ENCODE measurements at places on chromosomes 3 and 15. TPM values are rescaled to one million over a fixed set of nuclear protein-coding genes. Genes with fewer than 3 reads are reported as not detected.

Gene CLRN1
- total RNA-seq, result not detected

Gene ZBTB47
- total RNA-seq, result 17.9 TPM

Gene IQCF5
- not detected for total RNA-seq

Gene RTP4
- total RNA-seq, result not detected

Gene PIGB
- 6.7 TPM for total RNA-seq

Gene CTXN2
- total RNA-seq, result not detected

Gene TTLL13
- total RNA-seq, result not detected

Gene USF3
- total RNA-seq, result 34.6 TPM

DNA sequence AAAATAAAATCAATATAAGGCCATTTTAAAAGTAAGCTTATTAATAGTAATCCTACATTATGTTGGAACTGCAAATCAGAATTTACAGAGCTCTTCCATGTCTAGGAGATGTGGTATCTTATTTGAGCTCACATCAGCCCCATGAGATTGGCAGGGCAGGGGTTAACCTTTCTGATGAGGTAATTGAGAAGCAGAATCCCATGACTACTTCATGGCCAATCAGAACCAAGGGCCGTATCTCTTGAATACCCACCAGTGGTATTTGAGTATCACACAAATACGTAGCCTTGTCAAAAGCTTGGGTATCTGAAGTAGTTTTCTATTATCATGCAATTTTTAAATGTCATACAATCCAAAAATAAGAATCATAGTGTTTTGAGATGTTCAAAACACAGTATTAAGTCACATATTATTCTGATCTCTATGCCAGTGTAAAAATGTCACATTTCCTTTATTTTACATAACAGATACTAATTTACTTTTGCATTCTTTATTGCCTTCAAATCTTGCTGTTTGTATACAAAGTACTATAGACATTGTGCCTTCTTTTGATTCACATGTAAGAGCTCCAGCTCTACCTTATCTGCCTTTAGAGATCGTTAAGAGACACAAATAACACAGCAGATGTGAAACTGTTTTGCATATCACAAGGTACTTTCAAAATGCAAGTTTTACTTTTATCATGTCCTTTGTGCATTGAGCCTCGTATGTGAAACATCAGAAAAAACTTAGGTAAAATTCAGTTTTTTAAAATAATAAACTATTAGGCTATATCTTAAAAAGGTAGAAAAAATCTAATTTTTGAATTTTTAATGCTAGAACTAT lies 251.7 kb upstream of the GOLGA6L4 start:
- no peak overlapping the region for H3K4me3 ChIP-seq
- no peak overlapping the region for H3K27ac ChIP-seq
- DNase-seq, result no peak
- no peaks in the 10 kb centered on the region for H3K4me1 ChIP-seq
- no peaks in the 10 kb centered on the region for H3K36me3 ChIP-seq
- H3K27me3 ChIP-seq, result no peaks in the 10 kb centered on the region

DNA sequence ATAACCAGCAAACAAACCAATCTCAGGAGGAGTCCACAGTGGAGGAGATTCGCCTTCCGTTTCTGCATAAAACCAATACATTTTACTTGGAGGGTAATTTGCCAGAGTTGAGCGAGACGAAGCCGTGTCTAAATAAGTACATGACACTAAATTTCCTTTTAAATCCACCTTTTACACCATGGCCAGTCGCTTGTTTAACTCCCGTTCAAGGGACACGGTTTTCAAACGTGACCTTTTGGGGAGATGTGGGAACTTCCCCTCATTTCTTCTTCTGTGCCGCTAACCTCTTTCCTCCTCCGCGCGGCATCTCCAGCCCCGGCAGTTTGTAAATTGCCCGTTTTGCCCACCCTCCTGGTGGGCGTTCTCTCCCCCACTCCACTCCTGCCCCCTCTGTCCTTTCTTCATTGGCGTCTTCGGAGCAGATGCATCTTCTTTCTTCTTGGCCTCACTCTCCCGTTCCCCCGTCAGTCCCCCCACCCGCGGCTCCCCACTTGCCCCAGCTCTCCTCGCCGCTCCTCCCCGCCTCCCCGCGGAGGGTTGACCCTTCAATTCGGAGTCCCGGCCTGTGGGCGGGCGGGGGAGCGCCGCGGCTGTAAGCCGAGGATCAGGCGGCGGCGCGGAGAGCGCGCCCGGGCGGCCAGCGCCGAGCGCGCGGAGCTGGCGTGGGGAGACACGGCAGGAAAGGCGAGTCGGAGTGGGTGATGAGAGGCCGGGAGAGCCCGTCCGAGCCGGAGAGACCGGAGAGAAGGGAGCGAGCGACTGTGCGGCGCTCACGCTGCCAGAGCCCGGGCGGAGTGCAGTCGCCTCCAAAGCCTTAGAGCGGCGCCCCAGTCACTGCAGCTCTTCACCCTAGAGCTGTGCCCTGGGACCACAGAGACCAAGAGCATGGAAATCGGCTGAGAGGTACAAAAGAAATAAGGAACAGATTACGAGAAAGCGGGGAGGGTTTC lies at the start of gene NLGN1:
Gene NLGN1, plus strand, starts transcription at position 584 of the 950 bp plus-strand sequence.
- H3K27ac ChIP-seq, result peak within 1 kb of the TSS; percentile 80
- peaks cover 9% of the 10 kb centered on the region for H3K27me3 ChIP-seq
- peak within 1 kb of the TSS; percentile 83 for H3K4me3 ChIP-seq

DNA sequence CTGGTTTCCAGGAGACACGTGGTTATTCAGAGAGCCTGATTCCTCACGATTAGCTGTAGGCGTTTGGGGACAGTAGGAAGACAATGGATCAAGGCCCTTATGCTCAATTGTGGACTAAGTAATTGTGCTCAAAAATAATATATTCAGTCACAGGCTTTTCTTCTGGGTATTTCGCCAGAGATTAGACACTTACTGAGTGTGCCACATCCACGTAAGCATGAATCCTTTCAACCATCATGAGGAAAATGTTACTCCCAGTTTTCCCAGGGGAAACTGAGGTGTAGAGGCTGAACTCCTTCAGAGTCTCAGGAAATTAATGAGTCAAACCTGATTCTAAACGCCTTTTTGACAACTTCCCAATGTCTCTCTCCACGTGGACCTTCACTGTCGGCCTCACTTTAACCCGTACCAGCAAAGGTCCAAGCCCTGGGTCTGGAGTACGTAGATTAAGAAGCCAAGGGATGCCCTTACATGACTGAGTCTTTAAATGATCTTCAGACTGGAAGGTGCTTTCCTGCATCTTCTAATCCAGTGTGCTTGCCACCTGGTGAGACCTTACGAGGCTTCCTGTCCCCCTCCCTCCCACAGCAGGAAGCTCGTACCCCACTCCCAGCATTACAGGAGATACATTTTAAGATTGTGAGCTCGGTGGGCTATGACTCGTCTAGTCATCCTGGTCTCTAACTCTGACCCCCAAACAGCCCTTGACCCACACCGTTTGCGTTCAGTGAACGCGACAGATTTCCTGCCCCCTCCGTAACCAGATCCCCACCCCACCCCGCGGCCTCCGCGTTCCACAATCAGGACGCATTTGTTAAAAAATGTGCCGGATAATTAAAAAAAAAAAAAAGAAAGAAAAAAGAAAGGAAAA lies 1.7 kb downstream of the PKM start:
- H3K4me3 ChIP-seq, result peak overlapping the region; percentile 89
- peak overlapping the region; percentile 97 for H3K27ac ChIP-seq
- H3K4me1 ChIP-seq, result peaks cover 63% of the 10 kb centered on the region
- no peaks in the 10 kb centered on the region for H3K27me3 ChIP-seq

- no peak overlapping the region for H3K27ac ChIP-seq
- no peak for DNase-seq
- no peaks in the 10 kb centered on the region for H3K4me1 ChIP-seq
- no peak overlapping the region for H3K4me3 ChIP-seq
- H3K27me3 ChIP-seq, result no peaks in the 10 kb centered on the region
These were observed 34.0 kb downstream of the ZDHHC23 start for GRCh38 chr3:113981803-113982202.

- no peak overlapping the region for H3K4me3 ChIP-seq
- H3K4me1 ChIP-seq, result no peaks in the 10 kb centered on the region
- no peak overlapping the region for H3K27ac ChIP-seq
- DNase-seq, result no peak
- no peaks in the 10 kb centered on the region for H3K27me3 ChIP-seq
These were observed 333.0 kb downstream of the SHQ1 start for GRCh38 chr3:72515281-72515680.

DNA sequence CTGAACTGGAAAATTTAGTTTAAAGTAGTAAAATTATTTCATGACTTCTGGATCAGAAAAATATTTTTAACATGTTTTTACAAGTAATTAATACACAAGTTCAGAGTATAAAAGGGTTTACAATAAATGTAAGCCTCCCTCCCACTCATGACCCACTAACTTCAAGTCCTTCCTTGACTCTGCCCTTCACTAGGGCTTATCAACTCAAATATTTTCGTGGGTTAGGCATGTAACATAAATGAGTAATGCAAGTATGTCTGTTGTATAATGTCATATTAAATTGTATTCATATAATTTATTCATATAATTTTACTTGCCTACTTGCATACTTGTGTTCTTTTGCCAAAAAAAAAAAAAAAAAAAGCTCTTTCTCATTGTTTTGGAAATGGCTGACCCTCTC lies 3.4 kb upstream of the OPA1 start:
- DNase-seq, result no peak
- H3K27me3 ChIP-seq, result no peaks in the 10 kb centered on the region
- H3K4me1 ChIP-seq, result peaks cover 16% of the 10 kb centered on the region
- no peak overlapping the region for H3K27ac ChIP-seq
- no peaks in the 10 kb centered on the region for H3K36me3 ChIP-seq

DNA sequence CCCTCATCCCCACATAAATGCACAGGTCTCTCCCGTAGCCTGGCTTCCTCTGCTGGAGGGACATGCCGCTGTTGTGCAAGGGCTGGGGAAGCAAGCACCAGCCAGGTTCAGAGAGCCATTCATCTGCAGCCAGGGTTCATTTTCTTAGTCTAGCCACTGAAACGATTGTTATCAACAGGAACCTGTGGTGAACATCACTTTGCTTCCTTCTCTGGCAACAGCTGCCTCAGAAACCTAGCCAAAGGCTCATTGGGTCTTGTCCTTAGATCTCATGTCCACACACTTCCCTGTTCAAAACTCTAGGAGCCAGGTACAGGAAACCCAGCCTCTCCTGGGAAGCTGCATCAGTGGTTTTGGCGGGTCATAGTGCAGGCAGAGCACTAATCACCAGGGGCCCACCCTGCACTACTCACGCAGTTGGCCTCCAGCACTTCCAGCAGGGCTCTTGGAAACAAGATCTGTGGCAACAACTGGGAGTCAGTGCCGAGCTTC lies 47.0 kb downstream of the OXNAD1 start:
- no peaks in the 10 kb centered on the region for H3K27me3 ChIP-seq
- no peak for DNase-seq
- H3K4me3 ChIP-seq, result no peak overlapping the region

DNA sequence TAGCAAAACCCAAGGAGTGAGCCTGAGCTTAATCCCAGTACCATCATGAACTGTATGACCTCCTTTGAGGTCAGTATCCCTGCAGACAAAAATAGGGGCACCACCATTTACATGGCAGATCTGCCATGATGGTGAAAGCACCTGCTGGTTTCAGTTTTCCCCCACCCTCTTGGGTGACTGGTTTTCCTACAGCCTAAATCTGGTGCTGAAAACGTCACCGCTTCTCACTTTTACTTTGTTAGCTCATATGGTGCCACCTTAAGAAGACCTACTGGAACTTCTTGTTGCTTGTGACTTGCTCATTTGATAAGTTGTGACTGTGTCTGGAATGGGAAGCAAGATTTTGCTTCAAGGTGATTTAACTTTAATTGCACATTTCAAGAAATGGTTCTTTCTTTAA lies 5.1 kb downstream of the PPP1R2 start:
- no peak overlapping the region for H3K27ac ChIP-seq
- no peaks in the 10 kb centered on the region for H3K36me3 ChIP-seq
- H3K4me1 ChIP-seq, result peaks cover 54% of the 10 kb centered on the region
- no peaks in the 10 kb centered on the region for H3K27me3 ChIP-seq

DNA sequence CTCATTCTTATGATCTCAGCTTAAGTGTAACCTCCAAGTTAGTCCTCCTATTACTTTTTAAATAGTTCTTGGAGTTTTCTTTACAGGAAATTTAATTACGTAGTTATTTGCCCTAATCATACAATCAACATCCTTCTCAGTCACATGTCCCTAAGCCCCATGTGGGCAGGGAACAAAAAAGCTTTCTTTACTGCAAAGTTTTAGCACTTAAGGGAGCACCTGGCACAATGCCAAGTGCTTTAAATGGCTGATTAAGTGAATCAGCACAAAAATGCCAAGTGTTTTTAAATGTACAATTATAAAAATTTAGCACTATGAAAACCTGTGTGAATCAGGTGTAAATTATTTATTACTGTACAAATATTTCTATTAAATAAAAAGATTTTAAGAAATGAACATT lies 445.3 kb downstream of the C3orf38 start:
- DNase-seq, result no peak
- no peak overlapping the region for H3K27ac ChIP-seq
- no peaks in the 10 kb centered on the region for H3K4me1 ChIP-seq
- no peaks in the 10 kb centered on the region for H3K27me3 ChIP-seq

DNA sequence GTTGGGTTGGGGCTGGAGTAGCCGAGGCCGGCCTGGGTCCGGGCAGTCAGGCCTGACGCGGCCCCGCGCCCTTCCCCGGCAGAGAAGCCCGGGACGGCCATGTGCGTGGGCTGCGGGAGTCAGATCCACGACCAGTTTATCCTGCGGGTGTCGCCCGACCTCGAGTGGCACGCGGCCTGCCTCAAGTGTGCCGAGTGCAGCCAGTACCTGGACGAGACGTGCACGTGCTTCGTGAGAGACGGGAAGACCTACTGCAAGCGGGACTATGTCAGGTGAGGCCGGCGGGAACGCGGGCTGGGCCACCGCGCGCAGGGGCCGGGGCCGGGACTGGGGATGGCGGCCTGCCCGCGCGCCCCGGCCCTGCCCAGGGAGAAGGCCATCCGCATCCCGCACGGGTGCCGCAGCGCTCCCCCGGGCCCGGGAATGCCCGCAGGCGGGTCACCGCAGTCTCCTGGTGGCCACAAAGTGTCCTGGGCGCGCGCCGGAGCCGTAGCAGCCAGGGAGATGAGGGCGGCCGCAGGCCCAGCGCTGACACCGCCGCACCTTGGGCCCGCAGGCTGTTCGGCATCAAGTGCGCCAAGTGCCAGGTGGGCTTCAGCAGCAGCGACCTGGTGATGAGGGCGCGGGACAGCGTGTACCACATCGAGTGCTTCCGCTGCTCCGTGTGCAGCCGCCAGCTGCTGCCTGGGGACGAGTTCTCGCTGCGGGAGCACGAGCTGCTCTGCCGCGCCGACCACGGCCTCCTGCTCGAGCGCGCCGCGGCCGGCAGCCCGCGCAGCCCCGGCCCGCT lies 1.3 kb downstream of the ISL2 start:
- no peak overlapping the region for H3K4me3 ChIP-seq
- peaks cover 74% of the 10 kb centered on the region for H3K4me1 ChIP-seq
- peaks cover 100% of the 10 kb centered on the region for H3K27me3 ChIP-seq
- DNase-seq, result no peak
- no peak overlapping the region for H3K27ac ChIP-seq

- H3K4me1 ChIP-seq, result peaks cover 7% of the 10 kb centered on the region
- H3K36me3 ChIP-seq, result no peaks in the 10 kb centered on the region
- no peak overlapping the region for H3K27ac ChIP-seq
- no peak for DNase-seq
These were observed 384.3 kb upstream of the RARB start for GRCh38 chr3:25043749-25044148.

DNA sequence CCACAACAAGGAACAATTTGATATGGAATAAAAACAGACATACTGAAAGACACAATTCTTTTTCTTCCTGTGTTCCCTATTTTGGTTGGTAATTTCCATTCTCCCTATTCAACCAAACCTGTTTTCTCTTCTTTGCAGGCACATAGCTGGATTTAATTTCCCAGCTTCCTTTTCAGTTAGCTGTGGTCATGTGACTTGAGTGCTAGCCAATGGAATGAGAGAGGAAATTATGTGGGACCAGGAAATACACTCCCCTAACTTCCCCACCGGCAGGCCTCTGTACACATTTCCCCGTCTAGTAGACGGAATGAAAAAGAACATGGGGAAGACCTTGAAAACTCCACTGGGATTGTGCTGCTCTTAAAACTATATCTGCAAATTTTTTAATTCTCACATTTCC lies 351.6 kb downstream of the TBC1D5 start:
- H3K27ac ChIP-seq, result no peak overlapping the region
- H3K4me1 ChIP-seq, result no peaks in the 10 kb centered on the region
- no peak for DNase-seq
- H3K27me3 ChIP-seq, result no peaks in the 10 kb centered on the region

All from suprapubic skin (tissue), 4 donors.